ENCODE measurements at places on chromosomes 5 and 9. TPM values are rescaled to one million over a fixed set of nuclear protein-coding genes. Genes with fewer than 3 reads are reported as not detected.

DNA sequence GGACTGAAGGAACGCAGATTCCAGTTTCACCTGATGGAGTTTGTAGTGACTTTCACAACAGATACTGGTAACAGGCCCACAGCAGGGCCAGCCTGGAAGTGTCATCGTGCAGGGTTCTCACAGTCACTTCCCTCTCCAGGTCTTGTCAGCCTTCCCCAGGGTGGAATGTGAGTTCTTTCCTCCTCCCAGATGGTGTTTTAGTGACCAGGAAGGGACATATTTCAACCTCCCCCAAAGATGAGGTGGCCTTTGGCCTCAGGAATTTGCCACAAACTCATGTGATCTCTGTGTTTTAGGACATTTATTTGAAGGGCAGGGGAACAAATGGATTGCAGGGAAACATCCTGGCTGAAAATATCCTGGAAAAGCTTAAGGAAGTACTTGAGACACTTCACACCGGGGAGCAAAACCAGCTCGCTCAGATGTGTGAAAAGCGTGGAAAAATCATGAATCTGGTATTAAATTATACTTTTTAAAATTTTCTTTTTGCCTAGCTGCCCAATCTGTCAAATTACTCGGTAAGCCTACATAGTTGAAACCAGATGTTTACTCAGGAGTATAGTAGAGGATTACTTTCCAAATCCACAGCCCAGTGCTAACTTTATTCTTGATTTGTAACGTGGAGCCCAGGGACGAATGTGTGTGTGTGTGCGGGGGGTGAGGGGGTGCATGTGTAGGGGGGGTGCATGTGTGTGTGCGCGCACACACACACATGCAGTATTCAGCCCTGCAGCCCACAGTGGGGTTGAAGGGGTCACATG lies 66.8 kb downstream of the PTPDC1 start:
- DNase-seq, result no peak

DNA sequence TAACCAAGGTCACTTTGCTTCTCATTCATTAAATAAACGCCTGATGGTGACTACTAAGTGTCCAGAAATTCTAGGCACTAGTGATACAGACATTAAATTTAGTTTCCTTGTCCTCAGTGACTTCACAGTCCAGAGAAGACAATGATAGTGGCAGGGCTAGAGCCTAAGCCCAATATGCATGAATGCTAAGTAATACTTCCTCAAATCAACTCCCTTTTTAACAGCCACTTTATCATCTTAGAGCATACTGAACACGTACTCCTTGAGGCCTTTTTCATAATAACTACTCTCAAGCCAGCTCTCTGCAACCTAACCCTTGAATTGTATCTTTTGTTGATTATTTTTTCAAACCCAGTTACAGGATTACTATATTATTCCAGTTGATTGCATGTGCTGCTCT lies 74.1 kb downstream of the STX17 start:
- no peak for DNase-seq

DNA sequence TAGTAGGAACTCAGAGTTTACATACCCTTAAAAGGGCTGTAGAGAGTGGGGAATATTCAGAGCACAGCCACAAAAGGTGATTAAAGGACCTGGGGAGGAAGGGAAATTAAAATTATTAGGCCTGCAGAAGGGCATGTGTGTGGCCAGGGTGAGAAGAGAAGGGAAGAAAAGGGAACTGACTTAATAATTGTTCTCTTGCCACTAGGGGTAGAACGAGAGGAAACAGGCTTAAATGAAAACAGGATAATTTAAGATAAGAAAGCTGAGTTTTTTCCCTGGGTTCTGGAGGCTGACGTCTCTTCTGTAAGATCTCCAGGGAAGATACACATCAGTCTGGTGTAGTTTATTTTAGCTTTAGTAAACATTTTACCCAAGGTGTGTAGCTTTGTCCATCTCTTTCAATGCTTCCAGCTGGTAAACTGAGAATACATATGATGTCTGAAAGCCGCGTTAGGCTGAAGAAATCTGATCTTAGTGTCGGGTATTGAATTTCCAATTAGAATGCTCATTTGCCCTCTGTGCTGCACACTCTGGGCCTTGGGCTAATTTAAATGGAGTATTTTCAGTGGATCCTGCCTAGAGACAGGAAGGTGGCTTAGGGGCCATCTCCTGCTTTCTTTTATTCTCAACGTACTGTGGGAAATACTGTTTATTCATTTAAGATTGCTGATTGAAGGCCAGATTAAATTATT lies 416.8 kb downstream of the TMEM38B start:
- DNase-seq, result no peak

The TEX48 gene
- total RNA-seq, result not detected

GRCh38 chr5:156819967-156820581 lies 30.0 kb upstream of the PPP1R2B start:
- DNase-seq, result no peak

- DNase-seq, result no peak
These were observed 86.0 kb downstream of the PRDM6 start for GRCh38 chr5:123174916-123175481.
